Stimulated activated CD4-positive, alpha-beta T cell treated with anti-CD3 and anti-CD28 coated beads, Interleukin-1b, Interleukin-23, amount 100 ng/mL, for 48 hours (primary cell): ENCODE measurements at places on chromosomes 3 and 15.
A peak's percentile ranks its signal among the peaks of the same experiment; 100 is the strongest.

DNA sequence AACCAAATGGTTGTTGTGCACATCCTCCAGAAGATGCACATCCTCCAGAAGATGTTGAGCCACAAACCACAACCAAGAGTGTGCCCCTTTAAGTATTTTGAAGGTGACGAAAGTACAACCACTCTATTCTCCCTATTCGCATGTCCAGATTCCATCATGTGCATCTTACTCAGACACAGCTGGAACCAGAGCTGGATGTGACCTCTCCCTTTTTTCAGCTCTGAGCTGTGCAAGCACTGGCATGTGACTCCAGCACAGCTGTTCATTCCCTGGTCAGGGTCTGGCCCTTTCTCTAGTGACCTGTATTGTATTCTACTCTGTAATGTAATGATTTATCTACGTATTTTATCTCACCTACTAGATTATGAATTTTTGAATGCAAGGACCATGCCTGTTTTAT, 29.3 kb upstream of the DLG1 start:
- no peak for DNase-seq

- DNase-seq = no peak
These were observed 13.9 kb upstream of the SENP2 start for GRCh38 chr3:185572183-185572582.

DNA sequence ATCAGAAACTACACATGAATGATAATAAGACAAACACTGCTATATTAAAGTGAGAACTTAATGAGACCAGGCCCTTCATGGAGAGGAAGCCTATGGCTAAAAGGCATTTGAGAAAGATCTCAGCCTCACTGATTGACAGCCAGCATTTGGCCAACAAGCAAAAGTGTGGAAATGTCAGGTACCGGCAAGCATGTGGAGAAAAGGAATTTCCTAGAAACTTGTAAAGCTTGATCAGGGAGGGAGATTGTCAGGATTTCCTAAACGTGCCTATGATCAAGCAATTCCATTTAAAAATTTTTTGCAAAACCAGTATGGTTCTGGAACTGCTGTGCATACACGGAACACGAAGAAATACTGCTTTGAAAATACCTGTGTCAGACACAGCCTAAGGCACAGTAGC, 220.3 kb upstream of the ATP10A start:
- DNase-seq = no peak

DNA sequence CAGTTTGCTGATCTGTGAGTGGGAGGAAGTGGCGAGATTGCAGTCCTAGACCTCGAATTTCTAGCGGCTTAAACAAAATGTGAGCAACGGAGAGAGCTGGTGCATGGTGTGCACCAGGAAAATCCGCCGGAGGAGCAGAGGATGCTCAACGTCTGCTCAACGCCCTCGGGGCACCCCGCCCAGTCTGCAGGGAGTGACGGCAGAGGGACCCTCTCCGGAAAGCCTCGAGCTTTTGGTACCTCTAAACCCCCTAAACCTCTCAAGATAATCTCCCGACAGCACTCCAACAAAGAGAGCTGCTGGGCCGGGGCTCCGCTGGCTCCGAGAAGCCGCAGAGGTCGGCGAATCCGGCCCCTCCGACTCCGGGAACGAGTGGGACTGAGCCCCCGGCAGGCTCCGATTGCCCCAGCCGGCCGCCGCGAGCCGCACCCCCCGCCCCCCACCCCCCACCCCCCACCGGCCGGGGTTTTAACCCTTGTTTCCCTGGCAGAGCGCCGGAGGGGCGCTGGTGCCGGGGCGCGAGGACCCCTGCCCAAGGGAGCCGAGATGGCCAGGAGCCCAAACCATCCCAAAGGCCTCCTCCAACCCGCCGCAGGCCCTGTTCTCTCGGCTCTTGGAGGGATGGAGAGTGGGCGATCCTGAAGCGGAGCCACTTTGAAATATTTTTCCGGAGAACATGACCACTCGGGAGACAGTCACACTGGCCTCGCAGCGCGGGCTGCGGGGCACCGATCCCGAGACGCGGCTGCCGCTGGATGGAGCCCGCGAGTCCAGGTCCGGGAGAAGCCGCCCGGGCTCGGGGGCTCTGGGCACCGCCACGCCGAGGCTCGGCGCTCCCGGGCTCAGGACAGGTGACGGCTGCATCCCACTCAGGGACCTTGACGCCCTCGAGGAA, 1.5 kb downstream of the MEGF11 start:
- DNase-seq = peak; percentile 39

DNA sequence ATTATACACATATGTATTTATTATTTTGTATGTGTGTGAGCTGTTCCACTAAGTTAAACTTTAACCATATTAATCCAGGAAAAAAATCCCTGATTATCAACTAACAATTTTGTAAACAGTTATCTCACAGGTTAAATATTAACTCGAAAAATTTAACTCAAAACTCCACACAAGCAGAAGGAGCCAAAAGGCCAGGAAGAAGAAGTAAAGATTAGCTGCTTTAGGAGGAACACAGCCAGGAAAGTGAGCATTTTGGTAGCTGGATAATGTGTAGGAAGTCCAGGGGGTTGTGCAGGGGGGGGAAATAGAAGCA, 425.0 kb downstream of the TIGIT start:
- DNase-seq = no peak

GRCh38 chr3:127688416-127689265, 15.9 kb downstream of the ABTB1 start:
- DNase-seq = no peak

DNA sequence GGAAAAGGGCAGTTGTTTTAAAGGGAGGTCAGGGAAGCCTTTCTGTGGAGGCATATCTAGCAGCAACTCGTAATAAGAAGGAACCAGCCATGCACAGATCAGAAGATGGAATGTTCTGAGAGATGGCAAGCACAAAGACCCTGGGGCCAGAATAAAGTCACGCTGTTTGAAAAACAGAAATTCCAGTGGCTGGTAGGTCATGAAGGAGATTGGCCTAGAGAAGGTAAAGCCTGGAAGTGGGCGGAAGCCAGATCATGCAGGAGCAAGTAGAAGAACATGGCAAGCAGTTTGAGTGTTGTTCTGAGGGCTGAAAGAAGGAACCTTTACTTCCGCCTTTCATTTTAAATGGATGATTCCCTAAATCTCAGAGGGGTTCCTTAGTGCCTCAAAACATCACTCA, 208.1 kb upstream of the PPP2R3A start:
- DNase-seq = no peak

DNA sequence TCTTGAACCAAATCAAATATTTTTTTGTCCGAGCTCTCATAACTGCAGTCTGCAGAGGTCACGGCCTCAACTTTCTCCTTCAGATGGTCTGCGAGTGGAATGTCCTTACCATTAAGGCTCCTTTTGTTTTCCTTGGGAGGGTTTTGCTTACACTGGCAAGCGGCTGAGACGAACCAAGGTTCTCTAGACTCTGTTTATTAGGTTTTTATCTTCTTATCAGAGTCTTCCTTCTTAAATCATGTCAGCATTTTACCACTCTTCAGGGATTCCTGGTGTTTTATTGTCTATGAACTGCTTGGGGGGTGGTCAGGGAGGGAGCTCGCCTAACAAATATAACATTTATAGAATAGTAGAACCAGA, 773.7 kb upstream of the NR2F2 start:
- no peak for DNase-seq

DNA sequence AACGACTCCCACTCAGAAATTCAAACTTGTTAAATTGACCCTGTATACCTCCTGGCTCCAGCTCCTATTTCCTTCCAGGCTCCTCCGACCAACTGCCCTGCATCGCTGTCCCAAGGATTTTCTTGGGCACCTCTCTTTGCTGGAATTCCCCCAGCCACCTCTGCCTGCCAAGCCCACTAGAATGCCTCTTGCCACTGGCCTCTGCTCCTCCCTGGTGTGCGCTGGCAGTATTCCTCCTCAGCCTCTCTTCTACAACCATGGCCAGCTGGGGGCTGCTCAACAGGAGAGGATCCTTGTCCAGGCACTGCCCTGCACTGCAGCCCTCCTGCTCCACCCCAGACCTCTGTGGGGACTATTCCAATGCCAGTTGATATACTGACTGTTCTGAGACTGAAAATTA, 7.4 kb downstream of the WNT7A start:
- no peak for DNase-seq

- DNase-seq = no peak
These were observed 23.9 kb upstream of the SLC25A36 start for GRCh38 chr3:140917772-140918171.

DNA sequence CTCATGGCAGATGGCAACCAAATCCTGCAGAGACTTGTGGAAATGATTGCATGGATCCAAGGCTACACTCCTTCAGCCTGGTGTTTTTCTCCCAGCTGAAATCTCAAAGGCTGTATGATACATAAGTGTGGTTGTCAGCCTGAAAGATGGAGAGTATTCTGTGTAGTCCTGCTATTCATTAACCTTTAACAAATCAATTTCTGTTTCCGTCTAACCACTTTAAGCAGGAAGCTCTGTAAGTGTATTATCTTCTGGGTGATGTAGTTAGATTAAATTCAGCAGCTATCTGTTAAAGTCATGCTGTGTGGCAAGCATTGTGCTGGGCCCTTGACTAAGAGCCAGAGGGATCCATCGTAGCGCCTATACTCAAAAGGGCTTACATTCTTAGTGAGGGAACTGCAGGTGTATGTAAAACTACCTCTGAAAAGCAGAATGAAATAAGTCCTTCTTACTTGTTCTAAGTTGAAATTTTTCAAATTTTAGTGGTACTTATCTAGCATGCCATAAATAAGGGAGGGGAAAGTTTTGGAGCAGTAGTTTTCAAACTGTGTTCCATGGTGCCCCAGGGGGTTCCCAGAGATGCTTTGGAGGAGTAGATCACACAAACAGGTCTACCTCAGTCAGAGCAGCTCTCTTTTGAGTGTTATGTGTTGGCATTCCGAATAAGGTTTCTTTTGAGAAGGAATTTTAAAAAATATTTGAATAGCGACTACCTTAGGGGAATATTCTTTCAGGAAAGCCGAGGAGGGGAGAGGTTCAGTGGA, 28.9 kb downstream of the HACD3 start:
- DNase-seq = no peak

DNA sequence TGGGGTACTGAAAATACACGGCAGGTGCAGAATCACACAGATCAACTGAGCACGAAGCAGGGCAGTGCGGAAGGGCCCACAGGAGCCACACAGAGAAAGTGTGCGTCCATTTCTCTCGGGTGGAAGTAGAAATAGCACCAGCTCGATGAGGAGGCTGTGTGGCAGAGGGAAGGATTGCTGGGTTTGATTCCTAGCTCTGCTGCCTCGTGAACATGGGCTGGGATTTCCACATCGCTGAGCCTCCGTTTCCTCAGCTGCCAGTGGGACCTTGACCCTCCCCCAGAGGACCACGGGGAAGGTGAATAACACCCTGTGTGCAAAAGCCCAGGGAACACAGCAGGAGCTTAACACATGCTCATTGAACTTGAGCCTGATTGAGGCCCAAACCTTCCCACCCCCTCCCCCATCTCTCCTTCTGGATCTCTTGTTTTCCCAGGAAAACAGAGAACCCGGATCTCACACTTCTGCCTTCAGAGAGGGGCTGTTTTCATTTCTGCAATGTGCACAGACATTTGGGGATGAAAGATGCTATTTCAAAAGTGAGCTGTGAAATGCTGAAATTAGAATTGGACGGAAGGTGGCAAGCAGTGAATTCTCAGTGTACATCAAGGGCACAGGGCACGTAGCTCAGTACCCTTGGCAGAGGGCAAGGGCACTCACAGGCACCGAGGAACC, 38.4 kb downstream of the ABTB1 start:
- DNase-seq = no peak

GRCh38 chr15:99514306-99514705, 51.5 kb upstream of the MEF2A start:
- no peak for DNase-seq

- no peak for DNase-seq
These were observed 123.7 kb upstream of the CLSTN2 start for GRCh38 chr3:139811331-139811730.

GRCh38 chr3:24937780-24938179, 443.1 kb upstream of the THRB start:
- DNase-seq = no peak

- no peak for DNase-seq
These were observed 65.1 kb upstream of the LEKR1 start for GRCh38 chr3:156761007-156761406.

DNA sequence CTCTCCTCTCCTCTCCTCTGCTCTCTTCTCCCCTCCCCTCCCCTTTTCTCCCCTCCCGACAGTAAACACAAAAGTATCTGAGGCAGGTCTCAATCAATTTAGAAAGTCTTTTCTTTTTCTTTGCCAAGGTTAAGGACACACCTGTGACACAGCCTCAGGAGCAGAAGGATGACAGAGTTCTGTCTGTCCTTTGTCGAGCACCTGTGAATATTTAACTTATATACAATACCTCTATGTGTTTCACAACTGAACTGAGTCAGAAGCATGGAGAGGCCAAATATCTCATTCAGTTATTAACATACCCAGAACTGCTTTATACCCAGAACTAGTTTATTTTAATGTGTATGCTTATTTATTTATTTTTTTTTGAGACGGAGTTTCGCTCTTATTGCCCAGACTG, 81.1 kb upstream of the ROBO1 start:
- no peak for DNase-seq

- no peak for DNase-seq
These were observed 2.5 kb upstream of the FBN1 start for GRCh38 chr15:48647962-48648361.

DNA sequence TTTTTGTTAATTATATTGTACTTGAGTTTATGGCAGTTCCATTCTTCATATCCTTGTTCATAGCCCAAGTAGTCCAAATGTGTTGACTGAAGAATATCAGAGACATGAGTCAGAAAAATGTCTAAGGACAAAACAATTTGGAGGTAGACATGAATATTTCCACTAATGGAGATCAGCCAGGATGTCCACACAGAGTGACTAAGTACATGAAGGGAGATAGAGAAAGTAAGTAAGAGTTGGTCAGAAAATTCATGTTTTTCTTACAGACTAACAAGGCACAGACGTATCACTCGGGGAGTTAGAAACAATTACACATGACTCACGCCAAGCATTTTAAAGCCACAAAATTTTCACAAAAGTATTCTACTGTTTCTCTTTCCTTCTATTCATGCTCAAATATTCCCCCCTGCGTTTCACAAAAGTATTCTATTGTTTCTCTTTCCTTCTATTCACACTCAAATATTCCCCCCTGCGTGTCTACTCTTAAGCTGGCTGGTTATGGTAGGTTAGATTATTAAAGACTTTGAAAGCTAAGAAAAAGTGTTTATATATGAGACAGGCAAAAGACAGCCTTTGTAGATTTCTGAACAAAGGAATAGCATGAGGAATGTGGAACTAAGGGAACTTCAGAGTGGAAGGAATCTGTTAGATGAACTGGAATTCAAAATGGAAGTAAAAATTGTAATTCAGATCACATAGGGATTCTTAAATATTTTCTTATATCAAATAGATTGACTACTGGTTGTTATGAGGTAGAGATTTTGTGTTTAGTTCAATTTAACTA, 648.7 kb upstream of the CCDC54 start:
- no peak for DNase-seq

DNA sequence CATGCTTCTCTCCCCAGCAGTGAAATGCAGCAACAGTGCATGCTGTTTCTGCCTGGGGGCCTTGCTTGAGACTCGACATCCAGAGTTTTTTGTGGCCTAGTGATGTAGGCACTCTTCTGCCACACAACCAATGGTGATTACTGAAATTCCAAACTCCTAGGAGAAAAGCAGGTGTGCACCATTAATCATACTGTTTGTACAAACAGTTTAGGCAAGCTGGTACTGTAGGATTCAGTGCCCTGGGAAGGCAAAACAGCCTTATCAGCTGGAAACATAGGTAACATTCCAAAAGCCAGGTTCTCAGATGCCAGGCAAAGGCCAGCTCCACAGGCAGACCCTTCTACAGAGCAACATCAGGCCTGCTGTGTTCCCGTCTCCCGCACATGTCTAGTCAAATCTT, 17.5 kb upstream of the RBP1 start:
- no peak for DNase-seq

GRCh38 chr3:18712713-18713576, 287.8 kb upstream of the SATB1 start:
- DNase-seq = peak; percentile 72

GRCh38 chr15:99556578-99556977, 9.2 kb upstream of the MEF2A start:
- DNase-seq = no peak
